T-helper 22 cell (primary cell): ENCODE measurements at places on chromosomes 1 and 21.

- DNase-seq = no peak
These were observed 412.1 kb downstream of the LTN1 start for GRCh38 chr21:28580585-28580984.

- DNase-seq = peak; percentile 16
These were observed at the start of gene IFI44L for GRCh38 chr1:78619803-78620579. Gene IFI44L, plus strand, starts transcription at chr1:78620448. Its CDS starts 7,468 bp downstream, at chr1:78627916.

DNA sequence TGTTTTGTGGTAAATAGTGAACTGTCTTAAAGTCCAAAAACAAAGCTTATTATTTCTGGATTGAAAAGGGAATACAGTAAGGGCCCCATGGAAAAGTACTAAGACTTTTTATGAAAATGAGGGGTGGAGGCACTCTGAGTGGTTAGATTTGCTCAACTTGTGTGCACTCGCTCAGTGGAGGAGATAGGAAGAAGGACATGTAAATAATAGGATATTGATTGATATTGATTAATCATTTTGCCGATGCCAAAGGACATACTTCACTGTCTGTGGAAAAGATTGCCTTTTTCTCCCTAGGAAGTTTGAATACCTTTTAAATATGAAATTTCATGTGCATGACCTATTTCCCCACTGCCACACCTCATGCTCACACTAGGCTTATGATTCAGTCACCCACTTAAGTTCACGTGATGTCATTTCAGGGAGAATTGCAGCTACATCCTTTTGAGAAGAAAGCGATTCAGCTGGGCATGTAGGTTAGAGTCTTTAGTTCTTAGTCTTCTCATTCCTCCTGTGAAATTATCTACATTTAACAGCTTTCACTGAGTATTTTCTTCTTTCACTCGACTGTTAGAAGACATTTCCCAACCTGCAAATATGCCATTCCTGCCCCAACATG lies 5.0 kb downstream of the MTR start:
- no peak for DNase-seq

- DNase-seq = no peak
These were observed 13.7 kb downstream of the NCF2 start for GRCh38 chr1:183576537-183576936.

GRCh38 chr21:21074305-21074704 lies 76.1 kb downstream of the NCAM2 start:
- no peak for DNase-seq

DNA sequence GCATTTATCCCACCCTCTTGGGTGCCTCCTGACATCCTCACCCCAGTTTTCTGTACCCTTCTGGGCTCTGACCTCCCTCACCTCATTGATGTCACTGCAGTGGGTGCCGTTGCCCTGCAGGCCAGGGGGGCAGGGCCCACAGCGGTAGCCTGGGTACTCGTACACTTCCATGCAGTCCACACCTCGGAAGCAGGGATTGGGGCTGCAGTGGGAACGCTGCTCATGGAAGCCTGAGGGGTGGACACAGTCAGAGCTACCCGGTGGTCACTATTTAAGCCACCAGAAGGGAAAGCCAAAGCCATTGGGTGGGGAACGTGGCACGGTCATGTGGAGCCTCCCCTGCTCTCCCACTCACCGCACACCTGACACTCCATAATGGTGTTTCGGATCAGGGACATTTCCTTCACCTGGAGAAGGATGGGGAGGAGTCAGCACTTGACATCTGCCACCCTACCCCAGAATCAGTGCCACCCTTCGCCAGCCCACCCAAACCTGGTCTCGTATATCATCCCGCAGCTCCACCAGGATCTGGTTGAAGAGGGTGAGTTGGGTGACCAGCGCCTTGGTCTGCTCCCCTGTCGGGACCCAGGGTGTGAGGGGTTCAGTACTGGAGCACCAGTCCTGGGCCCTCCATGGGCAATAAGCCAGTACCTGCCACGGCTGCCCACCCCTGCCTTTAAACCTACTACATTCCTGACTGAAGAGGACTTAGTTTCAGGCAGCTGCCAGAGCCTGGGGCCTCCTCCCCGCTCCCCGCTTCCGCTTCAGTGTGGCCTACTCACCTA lies 4.8 kb downstream of the THBS3 start:
- no peak for DNase-seq

DNA sequence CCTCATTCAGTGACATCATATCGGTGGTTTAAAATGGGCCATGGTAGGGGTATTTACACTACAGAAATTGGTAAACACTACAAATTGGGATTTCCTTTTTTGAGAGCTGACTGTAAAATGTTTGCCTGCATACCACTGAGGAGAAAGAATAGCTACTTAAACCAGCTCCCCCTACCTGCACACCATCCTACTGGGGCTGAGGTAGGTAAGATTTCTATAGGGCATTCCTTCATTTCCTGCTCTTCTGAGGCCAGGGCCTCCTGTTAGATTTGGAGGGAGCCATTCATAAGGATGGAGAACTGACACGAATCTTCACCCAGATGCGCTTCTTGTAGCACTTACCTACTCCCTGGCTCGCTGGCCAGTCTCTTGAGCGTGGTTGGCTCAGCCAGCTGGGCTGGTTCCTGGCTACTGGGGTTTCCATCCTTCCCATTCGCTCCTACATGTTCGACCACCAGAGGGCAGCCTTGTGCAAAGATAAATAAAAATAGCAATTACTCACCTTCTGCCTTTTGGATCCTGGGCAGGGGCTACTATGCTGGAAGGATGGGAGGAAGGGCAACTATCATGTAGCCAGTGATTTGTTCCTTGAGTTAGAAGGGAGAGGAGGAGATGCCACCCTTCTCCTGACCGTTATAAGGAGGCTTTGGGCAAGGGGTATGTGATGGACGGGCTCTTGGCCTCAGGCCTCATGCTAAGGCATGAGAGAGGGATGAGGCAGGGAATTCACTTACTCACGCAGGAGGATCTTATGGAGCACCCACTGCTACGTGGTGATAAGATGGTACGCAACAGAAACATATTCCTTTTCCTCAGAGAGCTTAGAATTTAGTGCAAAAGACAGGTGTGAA lies 10.7 kb downstream of the OPTC start:
- DNase-seq = peak; percentile 29

DNA sequence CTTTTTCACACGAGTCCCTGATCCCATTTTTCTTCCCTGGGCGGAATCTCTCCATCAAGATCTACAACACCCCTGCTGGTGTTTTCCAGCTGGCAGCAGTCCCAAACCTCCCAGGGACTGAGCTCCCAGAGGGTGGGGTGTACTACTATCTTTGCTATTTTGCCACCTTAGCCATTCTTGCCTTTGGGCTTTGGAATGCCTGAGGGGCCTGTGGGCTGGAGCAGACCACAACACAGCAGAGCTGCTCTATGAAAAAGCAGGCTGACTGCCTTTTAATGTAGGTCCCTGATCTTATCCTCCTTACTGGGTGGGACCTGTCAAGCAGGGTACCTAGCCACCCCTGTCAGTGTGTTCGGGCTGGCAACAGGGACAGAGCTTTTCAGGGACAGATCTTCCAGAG lies 91.9 kb downstream of the KCNT2 start:
- DNase-seq = no peak

DNA sequence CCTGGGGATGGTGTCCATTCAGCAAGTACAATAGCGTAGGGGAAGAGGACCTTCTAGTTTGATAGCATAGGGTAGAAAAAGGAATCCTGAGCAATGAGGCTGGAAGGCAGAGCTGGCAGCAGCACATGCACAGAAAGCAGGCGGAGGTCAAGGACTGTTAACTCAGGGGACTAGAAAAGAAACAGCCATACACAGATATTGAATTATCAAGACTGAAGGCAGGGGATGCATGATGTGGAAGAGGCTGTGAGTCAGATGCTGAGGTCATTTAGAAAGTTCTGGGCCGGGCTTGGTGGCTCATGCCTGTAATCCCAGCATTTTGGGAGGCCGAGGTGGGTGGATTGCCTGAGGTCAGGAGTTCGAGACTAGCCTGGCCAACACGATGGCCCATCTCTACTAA lies 65.6 kb downstream of the OPTC start:
- DNase-seq = no peak

GRCh38 chr1:59052166-59052590 lies 244.7 kb upstream of the FGGY start:
- DNase-seq = no peak

GRCh38 chr1:15180189-15180588 lies 26.6 kb downstream of the TMEM51 start:
- DNase-seq = no peak

GRCh38 chr1:228767636-228768354 lies 32.5 kb downstream of the RHOU start:
- no peak for DNase-seq

- DNase-seq = no peak
These were observed 165.3 kb downstream of the SDCCAG8 start for GRCh38 chr1:243420946-243421685.

- DNase-seq = no peak
These were observed 30.5 kb upstream of the FGGY start for GRCh38 chr1:59266180-59266926.

DNA sequence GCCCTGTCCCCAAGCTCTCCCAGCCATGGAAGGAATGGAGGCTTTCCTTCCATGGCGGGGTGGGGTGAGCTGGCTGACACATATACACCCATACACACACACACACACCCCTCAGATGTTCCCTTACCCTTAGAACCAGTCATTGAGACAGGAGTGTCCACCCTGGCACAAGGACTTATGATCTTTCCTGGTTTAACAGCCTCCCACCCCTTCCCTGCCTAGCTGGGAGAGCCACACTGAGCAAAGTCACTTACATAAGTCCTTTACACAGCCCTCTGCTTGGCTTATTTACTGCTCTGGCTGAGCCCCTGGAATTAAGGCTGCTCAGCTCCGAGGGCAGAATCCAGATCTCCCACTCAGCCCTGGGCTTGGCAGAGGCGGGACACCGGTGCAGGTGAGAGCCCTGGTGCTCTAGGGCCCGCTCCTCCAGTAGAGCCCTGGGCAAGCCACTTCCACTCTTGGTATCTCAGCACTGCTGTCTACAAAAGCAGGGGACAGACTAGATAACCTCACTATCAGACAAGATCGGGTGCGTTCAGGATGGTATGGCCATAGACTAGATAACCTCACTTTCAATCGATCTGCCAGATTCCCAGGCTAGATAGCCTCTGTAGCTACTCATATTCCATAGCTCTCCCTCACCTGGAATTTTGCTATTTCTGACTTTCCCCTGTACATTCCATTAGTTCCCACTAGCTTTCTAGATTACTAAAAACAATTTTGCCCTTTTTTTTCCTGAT lies 16.7 kb downstream of the SLC6A9 start:
- no peak for DNase-seq
